ENCODE measurements at places on chromosomes 1 and 21. TPM values are rescaled to one million over a fixed set of nuclear protein-coding genes. Genes with fewer than 3 reads are reported as not detected.

NOTCH2 gene
- 140 TPM for total RNA-seq

RASSF5 gene
- 0.19 TPM for total RNA-seq

RNU1-3 gene
- total RNA-seq, result under 0.01 TPM

GREM2 gene
- total RNA-seq, result 0.06 TPM

PRAMEF11 gene
- not detected for total RNA-seq

HPCAL4 gene
- total RNA-seq, result 3.1 TPM

Measured in LHCN-M2 (cell line).